Activated naive CD8-positive, alpha-beta T cell treated with anti-CD3 and anti-CD28 coated beads, Interleukin-2, amount 50 U/mL, for 24 hours (primary cell): ENCODE measurements at places on chromosomes 12 and 14.
A peak's percentile ranks its signal among the peaks of the same experiment; 100 is the strongest.

DNA sequence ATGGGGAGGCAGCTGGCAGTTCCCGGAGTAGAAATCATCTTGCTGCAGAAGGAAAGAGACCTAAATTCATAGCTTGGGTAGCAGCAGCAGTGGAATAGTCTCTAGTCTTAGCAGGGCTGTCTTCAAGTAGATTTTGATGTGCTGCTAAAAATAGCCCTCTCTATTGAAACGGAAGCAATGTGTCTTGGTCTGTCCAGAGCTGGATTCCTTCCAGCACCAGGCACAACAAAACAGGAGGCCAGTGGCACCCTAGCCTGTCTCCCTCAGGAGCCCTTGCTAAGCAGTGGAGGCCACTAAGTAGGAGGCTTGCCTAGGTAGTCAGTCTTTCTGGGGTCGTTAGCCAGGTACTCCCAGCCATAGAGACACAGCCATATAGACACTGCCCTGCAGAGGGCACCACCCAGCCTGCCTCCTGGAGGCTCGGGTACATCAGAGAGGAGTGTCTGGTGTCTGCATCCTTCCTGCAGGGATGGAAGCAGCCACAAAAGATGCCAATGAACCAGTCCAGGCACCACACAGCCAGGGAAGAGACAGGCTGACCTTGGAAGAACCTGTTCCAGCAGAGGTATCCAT is 97.5 kb downstream of the CRACR2A start:
- peak; percentile 7 for DNase-seq

DNA sequence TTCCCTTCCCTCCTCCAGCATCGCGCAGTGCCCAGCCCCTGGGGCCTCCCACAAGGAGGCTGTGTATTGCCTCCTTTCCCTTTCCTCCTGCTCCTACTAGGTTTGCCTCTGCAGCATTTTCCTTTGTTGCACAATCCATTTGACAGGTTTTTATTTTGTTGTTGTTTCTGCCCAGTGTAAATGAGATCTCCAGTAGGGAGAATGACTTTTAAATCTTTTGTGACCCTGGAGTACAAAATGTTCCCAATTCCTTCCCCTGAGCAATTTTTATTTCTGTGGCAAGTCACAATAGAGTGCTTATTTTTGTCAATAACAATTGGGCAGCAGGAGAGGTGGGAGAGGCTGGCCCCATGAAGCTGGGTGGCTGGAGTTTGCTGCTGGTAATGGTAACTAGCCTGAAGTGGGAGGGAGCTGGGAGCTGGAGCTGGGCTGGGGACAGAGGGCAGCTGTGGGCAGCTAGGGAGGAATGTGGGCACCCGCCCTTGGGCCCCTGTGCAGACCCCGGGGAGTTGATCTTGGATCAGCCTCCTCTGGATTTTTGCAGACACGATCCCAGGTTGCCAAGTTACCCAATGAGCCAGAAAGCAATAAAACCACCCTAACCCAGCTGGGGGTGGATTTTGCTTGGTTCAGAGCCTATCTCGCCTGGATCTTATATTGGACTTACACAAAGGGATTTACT is 160.1 kb downstream of the KTN1 start:
- no peak for DNase-seq

DNA sequence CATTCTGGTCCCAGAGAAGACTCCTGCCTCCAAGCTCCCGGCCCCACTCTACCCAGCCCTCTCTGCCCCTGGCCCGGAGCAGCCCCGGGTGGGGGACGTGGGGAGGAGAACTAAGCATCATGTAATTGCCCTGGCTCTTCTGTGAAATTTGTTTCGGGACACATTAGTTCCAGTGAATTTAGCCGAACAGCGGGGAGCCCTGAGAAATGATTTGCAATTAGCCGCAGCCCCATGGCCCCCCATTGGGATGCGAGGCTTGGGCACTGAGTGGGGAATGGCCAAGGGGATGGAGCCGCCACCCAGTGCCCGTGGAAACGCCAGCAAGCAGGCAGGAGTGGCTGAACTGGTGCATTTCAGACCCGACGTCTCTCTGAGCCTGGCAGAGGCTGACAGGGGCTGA is 173.9 kb upstream of the LHX5 start:
- no peak for DNase-seq

DNA sequence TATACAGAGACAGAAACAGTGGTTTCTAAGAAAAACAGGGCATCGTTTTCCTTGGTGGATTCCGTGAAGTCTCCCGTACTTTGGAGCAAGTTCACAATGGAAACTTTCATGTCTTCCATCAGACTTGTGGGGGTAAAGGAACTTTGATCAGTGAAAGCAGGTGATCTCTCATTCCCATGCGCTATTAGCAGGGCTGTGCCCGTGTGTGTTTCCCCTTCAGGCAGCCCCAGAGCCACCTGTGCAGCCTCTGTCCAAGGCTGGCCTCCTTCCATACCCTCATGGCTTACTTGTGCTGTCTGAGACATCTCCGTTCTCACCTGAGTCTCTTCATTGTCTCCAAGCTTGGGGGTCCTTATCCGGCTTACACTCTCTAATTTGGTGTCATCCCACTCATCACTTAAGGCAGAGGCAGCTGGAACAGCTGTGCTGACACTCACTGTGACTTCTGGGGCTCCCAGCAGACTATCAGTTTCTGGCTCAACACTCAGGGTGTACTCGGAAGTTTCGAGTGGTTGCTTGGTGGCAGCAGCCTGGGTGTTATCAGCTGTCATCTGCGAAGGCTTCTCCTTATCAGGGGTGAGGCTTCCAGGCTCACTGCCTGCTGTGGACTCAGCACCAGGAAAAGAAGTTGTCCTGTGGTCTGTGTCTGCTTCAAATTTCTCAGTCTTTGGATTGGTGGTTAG is 13.8 kb downstream of the ARMH4 start:
- DNase-seq: no peak

DNA sequence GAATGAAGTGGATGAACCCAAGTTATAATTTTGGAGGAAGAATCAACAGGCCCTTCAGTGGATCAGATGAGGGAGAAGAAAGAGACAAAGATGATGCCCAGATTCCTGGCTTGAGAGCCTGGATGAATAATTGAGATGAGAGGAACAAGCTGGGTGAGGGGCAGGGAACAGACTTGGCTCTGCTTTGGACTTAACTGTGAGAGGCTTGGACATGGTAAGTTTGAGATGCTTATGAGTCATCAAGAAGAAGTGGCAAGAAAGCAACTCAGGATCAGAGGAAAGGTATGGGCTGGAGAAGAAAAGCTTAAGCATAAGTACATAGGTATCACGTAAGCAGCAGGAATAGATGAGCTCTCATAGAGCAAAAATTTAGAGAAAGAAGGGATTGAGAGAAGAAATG is 55.3 kb downstream of the FIGNL2 start:
- DNase-seq: no peak

DNA sequence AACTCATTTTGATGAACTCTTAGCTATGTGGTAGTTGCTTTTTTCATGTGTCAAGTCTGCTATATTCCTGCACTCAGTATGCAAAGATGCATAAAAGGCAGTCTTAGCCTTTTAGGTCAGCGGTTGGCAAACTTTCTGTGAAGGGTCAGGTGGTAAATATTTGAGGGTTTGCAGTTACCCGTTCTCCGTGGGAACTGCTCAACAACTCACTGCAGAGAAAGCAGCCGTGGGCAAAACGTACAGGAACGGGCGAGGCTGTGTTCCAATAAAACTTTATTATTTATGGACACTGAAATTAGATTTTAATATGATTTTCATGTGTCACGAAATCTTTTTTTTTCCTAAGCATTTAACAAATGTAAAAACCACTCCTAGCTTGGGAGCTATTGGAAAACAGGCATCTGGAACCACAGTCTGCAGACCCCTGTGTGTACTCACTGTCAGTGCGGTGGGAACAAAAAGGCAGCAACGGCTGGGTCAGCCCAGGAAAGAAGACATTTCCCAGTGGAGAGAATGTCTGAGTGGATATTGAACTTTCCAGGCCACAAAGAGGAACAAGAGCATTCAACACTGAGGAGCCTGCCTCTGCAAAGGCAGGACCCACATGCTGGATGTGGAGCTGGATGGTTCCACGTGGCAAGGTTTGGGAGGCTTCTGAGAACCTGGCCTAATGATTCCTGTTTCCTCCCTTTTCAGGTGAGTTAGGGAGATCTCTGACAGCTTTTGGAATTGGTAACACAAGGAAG is 3.5 kb upstream of the ACACB start:
- DNase-seq: no peak

DNA sequence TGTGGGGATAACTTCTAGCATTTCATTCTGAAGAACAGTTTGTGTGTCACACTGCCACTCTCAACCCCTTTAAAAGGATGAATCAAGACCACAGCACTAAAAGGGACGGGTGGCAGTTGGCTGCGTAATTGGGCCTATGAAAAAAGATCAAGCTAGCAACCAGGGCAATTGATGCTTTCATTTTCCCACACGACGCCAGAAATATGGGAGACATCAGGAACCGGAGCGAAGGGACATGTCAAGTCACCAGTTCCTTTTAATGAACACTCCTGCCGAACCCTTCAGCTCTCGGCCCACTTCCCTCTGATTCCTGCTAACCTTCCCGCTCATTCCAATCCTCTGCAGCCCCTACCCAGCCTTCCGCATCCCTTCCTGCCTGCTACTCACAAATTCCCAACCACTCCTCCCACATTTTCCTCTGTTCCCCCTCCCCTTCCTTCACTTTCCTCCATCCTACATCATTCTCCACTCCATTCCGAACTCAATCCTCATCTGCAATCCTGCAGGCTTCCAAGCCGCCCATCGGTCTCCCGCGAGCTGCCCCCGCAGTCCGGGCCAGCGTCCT is 753 bp downstream of the CSRNP2 start:
- DNase-seq: peak; percentile 27

DNA sequence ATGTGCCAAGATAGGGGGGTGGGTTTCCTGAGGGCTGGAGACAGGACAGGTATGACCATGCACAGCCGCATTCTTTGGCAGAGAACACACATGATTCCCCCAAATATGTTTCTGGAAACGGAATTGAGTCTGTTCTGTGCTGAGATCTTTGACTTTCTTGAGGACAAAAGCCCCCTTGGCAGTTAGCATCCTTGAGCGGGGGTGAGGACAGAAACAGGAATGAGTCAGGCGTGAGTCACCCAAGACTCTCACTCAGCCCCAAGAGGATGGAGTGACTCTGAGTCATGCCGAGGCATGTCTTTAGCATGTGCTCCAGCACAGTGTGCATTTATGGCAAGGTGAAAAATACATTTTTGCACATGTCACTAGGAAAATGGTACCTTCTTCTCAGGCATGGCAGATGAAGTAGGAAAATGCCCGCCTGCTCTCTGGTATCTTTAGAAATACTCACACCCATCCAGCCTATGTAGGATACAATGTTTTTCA is 52.1 kb downstream of the DAD1 start:
- peak; percentile 82 for DNase-seq

GRCh38 chr14:58663494-58664111 is 25.8 kb downstream of the DACT1 start:
- DNase-seq: no peak

DNA sequence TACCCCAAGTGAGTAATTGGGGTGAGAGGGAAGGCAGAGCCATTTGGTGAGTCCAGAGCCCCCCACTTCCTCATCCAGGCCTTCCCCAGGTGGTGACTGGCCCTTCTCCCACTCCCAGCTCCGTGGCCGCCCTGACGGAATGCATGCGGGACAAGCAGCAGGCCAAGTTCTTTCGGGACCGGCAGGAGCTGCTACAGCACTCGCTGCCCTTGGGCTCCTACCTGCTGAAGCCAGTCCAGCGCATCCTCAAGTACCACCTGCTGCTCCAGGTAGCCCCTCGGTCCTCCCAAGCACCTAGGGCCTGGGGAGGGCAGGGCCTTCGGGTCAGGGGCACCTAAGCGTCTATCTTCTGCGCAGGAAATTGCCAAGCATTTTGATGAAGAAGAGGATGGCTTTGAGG is 26.5 kb downstream of the PLEKHG3 start:
- no peak for DNase-seq

- no peak for DNase-seq
Observed at GRCh38 chr12:26492406-26492805, 297.0 kb downstream of the SSPN start.
